Large intestine (tissue), 12 donors: ENCODE measurements at places on chromosomes 12 and 14. TPM values are rescaled to one million over a fixed set of nuclear protein-coding genes. Genes with fewer than 3 reads are reported as not detected.
A peak's percentile ranks its signal among the peaks of the same experiment; 100 is the strongest.

DNA sequence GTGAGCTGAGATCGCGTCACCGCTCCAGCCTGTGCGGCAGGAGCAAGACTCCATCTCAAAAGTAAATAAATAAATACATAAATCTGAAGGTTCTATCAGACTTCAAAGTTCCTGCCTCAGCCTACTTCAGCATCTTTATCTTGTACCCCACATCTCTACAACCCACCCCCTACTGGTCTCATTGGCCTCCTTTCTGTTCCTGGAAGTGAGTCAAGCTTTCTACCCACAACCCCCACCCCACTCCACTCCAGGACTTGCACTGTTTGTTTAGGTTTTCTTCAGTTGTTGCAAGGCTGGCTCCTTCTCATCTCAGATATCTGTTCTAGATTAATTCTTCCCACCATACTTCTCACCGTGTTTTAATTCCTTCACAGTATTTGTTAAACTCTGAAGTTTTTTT is 714 bp upstream of the PSMC6 start:
- peak; percentile 17 for DNase-seq

DNA sequence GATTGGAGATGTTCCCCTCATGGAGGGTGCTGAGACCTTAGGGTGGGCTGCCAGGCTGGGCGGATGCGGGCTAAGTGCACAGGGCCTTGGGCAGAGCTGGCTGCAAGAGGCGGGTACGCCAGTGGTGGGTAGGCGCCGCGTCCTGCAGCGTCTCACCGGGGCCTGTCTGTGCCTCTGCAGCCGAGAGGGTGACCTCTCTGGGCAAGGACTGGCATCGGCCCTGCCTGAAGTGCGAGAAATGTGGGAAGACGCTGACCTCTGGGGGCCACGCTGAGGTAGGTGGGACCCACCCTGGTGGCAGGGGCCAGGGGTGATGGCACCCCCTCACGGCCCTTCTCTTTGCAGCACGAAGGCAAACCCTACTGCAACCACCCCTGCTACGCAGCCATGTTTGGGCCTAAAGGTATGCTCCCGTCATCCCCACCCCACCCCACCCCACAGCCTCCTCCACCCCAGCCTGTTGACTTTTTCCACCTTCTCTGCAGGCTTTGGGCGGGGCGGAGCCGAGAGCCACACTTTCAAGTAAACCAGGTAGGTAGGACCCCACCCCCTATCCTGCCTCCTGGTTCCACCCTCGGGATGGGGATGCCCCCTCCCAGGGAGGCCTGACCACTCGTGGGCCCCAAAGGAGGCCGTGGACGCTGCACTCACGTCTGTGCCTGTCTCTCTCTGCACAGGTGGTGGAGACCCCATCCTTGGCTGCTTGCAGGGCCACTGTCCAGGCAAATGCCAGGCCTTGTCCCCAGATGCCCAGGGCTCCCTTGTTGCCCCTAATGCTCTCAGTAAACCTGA is 1.5 kb downstream of the CRIP1 start:
- DNase-seq = no peak

GSG1 gene
- polyA plus RNA-seq = 1.6 TPM

DNA sequence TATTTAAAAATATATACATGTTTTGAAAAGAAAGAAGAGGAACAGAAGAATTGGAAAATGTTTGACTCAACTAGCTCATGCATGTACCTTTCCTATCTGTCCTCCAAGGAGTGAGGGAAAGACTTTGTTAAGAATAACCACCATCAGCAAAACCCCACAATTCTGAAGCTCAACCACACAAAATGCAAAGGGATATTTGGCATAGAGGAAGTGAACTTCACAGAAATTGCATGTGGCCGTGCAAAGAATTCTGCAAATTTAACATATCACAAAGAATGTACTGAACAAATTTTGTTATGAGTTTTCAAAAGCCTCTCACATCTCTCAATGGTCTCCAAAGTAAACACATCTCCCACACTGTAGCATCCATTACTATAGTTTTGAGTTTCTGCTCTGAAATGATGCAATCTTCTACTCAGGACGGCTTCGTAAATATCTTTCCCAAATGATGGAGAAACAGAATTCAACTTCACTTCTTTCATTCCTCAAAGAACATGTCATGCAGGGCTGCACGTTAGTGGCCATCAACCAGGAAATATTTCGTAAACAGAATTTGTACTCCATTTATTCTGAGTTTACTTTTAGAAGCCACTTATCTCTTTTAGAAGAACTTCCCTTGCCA is 17.6 kb downstream of the DUSP6 start:
- no peak for DNase-seq

MYF6 gene
- 0.21 TPM for polyA plus RNA-seq

DNA sequence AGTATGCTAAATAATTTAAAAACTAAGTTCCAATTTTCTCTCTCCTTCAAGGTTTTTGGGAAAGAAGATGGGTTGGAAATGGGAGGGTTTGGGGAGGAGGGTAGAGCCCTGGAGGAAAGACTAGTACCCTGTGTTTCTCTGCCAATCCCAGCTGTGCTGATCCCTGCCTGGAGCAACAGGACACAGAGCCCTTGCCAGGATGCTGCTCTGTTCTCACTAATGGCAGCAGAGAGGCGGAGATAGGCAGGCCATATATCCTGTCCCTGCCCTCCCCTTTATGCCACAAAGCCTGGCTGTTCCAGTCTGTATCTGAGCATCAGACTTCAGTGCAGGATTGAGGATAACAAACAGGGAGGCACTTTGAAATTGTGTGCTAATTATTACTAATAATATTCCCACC is 99.0 kb downstream of the C12orf75 start:
- DNase-seq = no peak

GCH1 gene
- polyA plus RNA-seq = 27.5 TPM

- DNase-seq = no peak
Observed at GRCh38 chr12:128033473-128033872, 233.5 kb upstream of the TMEM132C start.

KRT78 gene
- not detected for polyA plus RNA-seq

- no peak for DNase-seq
Observed at GRCh38 chr12:88816201-88816600, 235.9 kb upstream of the KITLG start.

DDN gene
- polyA plus RNA-seq = 0.43 TPM

DNA sequence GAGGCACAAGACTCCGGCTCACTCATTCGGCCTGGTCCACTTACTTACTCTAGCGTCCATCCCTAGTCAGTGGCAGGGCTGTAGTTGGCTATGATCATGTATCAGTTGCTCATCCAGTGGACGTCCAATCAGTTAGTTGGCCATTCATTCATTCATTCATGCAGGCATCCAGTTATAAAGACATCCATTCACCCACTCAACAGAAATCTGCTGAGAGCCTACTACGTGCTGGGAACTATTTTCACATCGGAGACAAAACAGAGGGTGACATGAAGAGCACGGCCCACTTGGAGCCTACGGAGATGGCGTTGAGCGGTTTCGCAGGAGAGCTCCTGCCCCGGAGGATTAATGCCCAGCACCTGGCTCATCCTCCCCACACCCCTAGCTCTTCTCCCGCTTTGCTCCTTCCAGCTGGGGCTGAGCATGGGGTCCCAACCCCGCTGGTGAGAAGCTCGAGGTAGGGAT is 49.7 kb downstream of the SNAPC1 start:
- DNase-seq = no peak

BHLHE41 gene
- 21.0 TPM for polyA plus RNA-seq

SCNN1A gene
- polyA plus RNA-seq = 25.7 TPM

DNA sequence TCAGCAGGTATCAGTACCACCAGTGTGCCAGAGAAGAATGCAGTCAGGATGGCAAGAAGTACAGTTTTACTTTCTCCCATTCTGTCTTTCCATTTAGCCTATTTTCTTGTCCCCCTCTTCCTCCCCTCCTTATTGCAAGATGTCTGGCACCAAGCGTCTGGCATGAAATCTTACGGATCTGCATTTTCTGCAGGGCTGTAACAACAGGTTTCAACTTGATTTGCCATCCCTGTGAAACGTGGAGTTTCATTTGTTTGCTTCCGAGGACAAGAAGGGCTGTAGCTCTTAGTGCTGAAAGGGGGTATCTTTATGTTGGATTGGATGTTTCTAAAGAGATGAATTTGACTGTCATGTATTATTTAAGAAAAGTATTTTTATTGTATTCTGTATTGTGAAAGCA is 1110.6 kb downstream of the BCL11B start:
- no peak for DNase-seq

GRCh38 chr12:122449317-122449716 is 26.8 kb upstream of the CLIP1 start:
- DNase-seq = peak; percentile 60

CRIP2 gene
- 67.1 TPM for polyA plus RNA-seq

GRCh38 chr14:67010602-67011001 is 178.6 kb upstream of the GARIN2 start:
- DNase-seq = no peak

DNA sequence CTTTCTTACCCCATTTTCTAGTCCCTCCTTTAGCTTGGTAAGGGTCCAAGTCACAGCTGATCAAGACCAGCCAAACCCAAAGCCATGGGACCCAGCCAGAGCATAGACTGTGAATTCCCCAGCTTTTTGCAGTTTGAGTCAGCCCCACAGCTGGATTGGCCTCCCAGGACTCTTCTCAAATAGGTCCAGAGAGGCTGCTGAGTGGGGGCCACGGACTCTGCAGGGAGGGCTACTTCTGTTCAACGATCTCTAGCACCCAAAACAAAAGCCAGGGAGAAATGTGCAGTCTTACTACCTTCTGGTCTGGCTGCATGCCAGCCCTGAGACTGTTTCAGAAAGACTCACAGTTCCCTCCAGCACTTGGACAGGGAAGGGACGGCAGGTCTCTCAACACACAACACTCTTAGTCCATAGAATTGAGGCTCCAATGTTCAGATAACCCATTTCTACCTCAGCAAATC is 1.6 kb downstream of the VDR start:
- DNase-seq = peak; percentile 48

SCN8A gene
- 1.4 TPM for polyA plus RNA-seq

DNA sequence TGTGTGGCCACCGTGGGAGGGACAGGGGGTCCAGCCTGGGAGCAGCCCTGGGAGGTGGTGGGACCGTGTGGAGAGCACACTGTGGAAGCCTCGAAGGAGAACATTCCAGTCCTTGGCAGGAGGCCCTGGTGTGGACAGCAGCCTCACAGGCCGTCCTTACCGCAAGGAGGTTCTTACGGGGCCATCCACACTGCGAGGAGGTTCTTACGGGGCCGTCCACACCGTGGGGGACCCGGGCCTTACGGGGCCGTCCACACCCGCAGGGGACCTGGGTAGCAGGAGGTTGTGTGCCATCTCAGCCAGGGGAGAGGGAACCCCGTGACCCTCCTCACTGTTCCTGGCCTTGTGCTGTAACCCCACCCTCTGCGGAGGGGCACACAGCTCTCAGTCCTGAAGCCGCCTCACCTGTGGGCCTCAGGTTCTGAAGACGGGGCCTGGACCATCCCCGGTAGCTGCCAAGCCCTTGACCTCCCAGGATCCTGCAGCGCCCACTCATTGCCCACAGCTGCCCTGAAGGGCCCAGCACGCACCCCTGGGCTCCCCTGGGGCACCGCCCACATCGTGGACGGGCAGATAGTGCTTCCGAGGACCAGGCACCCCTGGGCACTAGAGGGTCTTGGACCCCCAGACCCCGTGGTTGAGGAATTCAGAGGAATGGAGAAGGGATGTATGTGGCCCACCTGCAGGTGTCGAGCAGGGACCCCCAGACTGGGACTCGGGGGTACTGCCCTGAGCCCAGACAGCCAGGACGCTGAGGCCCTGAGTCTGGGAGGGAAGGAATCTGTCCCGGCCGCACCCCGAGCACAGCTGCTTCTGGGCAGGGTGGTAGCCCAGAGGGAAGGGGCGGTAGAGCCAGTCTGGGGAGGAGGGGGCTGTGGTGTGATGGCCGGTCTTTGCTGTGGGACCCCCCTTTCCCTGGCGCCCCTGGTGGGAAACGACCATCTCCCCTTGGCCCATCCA is 37.3 kb downstream of the LRCOL1 start:
- no peak for DNase-seq

GRCh38 chr12:42407306-42407705 is 81.3 kb downstream of the PPHLN1 start:
- DNase-seq = no peak

AVPR1A gene
- 0.84 TPM for polyA plus RNA-seq

- no peak for DNase-seq
Observed at GRCh38 chr14:99050309-99050708, 221.7 kb downstream of the BCL11B start.

- DNase-seq = no peak
Observed at GRCh38 chr12:115338566-115339294, 654.8 kb upstream of the TBX3 start.

OXA1L gene
- polyA plus RNA-seq = 123 TPM

DNA sequence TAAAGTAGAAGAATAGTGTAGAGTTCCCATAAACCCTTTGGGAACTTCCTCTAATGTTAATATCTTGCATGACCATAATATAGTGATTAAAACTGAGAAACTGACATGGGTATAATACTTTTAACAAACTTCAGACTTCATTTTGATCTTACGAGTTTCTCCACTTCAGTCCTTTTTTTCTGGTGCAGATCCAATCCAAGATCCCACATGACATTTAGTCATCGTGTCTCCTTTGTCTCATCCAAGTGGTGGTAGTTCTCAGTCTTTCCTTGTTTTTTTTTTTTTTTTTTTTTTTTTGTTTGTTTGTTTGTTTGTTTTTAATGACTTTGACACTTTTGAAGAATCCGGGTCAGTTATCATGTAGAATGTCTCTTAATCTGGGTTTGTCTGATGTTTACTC is 179.2 kb downstream of the CACNA1C start:
- no peak for DNase-seq

TC2N gene
- polyA plus RNA-seq = 24.6 TPM

GRCh38 chr14:50955373-50956043 is 11.2 kb upstream of the PYGL start:
- DNase-seq = peak; percentile 39

- DNase-seq = no peak
Observed at GRCh38 chr12:132634411-132634990, 15.9 kb downstream of the P2RX2 start.

PRKAB1 gene
- polyA plus RNA-seq = 45.1 TPM

ESR2 gene
- polyA plus RNA-seq = 0.66 TPM

DNA sequence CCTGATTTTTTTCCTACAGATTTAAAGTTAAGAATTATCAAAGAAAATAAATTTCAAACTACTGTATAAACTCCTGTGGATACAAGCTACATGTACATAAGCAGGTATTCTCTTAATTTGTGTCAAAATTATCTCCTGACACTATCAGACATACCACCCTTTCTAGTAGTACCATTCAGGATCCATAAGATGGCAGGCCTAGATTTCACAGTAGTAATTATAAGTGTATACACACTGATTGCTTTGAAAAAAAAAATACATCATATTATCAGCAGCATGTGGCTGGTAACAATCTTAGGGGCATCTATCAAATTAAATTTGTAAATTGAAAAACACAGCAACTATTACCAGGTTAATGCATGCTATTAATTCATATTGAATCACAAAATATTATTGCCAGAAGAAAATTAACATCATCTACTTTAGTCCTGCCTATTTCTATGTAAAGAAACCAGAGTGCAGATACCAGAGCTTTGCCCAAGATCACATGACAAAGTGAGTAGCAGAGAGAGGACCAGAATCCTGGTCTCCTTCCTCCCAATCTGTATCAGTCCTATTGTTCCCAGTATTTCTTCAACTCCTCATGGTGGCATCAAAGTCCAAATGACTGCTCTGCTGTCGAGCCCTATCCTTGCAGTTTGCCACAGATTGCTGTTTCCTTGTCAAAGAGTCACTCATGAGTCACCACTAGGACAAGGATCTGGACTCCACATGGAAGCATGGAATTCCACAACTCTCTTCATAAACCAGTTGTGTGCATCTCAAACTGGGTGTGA is 27.7 kb upstream of the CALM1 start:
- DNase-seq = peak; percentile 92
